T-helper 17 cell (primary cell): ENCODE measurements at places on chromosomes 2 and 18.

GRCh38 chr2:55478610-55479304 lies 40.8 kb upstream of the CFAP36 start:
- DNase-seq = no peak

- DNase-seq = no peak
Observed at GRCh38 chr2:174036825-174037224, 71.7 kb upstream of the SP3 start.

DNA sequence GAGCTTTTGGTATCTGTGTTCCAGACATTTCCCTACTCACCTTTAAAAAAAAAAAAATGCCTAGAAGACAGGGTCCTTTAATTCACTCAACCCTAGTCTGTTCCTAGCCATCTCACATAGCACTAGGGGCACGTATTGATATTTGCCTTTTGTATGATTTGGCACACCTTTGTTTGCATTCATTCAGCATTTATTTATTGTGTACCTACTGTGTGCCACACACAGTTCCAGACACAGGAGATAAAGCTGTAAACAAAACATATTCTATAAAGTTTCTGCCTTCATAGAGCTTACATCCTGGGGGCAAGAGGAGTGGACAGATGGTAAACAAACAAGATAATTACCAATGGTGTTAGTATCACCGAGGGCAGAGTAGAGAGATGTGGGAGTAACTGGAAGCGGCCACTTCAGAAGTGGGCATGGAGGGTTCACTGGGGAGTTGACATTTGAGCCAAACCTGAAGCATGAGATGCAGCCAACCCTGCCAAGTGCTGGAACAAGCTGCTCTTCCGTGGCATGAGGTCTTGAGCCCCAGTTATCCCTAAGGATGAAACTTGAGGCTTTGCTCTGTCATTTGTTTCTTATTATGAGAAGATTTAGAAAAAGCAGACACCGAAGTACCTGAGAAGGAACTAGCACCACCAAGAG lies 18.2 kb downstream of the MAPRE2 start:
- no peak for DNase-seq

- no peak for DNase-seq
Observed at GRCh38 chr18:79924814-79925731, 26.4 kb downstream of the SLC66A2 start.

- DNase-seq = no peak
Observed at GRCh38 chr18:28794459-28795245, 617.7 kb upstream of the CDH2 start.

GRCh38 chr2:119625226-119625625 lies 53.8 kb upstream of the TMEM177 start:
- no peak for DNase-seq

DNA sequence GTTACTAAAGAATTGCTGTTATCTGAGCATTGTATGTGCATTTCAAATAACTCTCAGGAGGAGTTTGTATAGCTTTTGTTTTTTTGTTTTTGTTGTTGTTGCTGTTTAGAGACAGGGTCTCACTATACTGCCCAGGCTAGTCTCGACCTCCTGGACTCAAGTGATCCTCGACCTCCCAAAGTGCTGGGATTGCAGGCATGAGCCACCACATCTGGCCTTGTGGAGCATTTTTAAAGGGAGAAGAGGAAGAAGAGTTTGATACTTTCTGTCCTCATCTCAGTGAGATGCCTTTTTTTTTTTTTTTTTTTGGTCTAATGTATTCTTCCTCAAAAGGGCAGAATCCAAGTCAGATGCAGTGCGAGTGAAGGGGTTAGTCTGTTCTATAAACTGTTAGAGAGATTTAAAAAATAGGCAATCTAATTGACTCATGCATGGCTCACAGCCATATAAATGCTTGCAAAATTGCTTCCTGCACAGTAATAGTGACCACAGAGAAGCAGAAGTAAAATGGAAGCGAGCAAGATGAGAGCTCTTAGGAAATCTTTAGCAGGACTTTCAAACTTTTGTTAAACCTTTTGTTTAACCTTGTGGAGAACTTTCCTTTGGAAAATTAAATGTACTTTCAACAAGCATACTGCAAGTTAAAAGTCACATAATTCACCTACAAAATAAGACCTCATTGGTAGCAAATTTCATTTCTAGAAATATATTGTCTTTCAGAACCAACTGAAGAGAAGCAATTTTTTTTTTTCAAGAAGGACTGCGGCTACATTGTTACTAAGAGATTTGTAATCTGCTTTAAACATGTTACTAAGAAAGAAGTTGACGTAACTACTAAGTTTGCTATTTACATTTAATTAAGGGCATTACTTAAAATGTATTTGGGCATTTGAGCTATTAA lies 52.3 kb upstream of the ROCK1 start:
- no peak for DNase-seq

DNA sequence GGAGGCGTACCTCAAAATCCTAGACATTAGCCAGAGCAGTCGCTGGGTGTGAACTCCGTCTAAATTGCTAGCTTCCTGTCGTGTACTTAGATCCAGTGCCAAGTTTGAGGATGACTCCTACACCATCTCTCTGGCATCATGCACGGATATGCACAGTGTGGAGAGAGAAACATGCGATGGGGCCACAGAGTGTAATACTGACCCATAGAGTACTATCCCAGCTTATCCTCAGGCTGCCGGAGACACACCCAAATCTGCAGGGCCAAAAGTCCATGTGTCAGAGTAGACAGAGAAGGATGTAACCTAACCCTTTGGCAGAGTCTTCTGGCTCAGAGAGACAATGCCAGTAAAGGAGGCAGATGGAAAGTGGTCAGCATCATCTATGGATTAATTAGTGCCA lies 84.2 kb downstream of the ARL4C start:
- no peak for DNase-seq
